ENCODE measurements at places on chromosomes 2 and 18. TPM values are rescaled to one million over a fixed set of nuclear protein-coding genes. Genes with fewer than 3 reads are reported as not detected.
A peak's percentile ranks its signal among the peaks of the same experiment; 100 is the strongest.

GRCh38 chr18:44786688-44787087, 106.0 kb downstream of the SETBP1 start:
- H3K4me3 ChIP-seq = peak overlapping the region; percentile 56
- peaks cover 18% of the 10 kb centered on the region for H3K4me1 ChIP-seq
- H3K27me3 ChIP-seq = peaks cover 11% of the 10 kb centered on the region
- H3K27ac ChIP-seq = no peak overlapping the region
- no peak for DNase-seq
- H3K36me3 ChIP-seq = no peaks in the 10 kb centered on the region

DNA sequence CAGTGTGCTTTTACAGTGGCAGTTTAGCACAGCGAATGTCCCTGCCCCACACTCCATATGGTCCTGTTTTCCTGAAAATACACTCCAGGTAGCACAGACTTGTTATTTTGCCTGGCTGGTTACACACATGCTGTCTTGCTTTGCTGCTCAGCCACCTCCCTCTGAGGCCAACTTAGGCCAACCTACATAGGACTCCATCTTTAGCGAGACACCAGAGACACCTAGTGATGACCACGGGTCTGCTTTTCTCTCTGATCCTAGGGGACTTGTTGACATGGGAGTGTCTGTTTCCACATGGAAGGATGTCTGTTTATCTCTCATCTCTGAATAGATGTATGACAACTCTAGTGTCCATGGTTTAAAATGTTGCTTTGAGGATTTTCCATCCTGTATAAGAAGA, 43.3 kb downstream of the PLEKHB2 start:
- no peak overlapping the region for H3K4me3 ChIP-seq
- H3K27me3 ChIP-seq = no peaks in the 10 kb centered on the region
- peaks cover 37% of the 10 kb centered on the region for H3K36me3 ChIP-seq
- no peak overlapping the region for H3K27ac ChIP-seq

HOXD12 gene
- not detected for total RNA-seq

CNGA3 gene
- total RNA-seq = not detected

DNA sequence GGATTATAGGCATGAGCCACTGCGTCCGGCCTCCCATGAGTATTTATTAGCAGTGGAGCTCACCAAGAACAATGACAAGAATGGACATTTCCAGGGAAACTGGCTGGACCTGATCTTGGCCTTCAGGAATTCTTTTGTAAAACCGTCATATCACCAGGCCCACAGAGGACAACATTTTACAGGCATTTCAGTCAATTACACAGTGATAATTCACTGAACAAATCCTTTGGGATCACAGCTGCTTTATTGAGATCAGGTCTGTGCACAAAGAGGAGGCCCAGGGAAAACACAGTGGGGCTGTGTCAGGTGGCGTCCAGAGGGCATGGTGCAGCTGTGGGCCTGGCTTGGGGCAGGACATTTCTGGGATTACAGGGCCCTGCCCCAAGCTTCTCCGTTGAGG, 30.1 kb upstream of the GTF2A1L start:
- peaks cover 6% of the 10 kb centered on the region for H3K4me1 ChIP-seq
- DNase-seq = no peak
